Mammary epithelial cell (primary cell): ENCODE measurements at places on chromosomes 2 and 18.

DNA sequence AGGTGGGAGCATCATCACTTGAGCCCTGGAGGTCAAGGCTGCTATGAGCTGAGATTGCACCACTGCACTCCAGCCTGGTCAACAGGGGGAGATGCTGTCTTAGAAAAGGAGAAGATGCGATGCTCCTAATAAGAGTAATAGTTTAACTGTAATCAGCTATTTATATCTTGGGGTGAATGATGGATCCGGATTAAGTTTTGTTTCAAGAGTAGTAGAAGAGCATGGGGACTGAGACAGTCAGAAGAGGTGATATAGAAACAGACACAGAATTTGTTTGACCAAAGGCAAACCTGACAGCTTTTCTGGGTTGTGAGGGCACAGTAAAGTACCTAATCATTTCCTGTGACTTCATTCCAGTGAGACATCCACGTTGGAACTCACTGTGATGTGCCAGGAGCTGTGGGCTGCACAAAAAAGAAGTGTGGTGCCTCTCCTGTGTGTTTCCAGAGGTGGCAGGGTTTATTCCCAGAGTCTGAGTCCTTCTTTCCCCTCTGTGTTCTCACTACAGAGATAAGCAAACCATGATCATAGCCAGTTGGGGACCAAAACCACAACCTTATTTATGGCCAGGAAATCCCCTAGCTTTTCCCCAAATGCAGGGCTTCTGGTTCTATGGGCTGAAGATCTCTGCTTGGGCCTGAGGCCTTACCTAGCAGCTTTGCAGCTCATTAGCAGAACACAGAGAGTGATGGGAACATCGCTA lies 113.7 kb downstream of the XRCC5 start:
- DNase-seq: peak; percentile 41

DNA sequence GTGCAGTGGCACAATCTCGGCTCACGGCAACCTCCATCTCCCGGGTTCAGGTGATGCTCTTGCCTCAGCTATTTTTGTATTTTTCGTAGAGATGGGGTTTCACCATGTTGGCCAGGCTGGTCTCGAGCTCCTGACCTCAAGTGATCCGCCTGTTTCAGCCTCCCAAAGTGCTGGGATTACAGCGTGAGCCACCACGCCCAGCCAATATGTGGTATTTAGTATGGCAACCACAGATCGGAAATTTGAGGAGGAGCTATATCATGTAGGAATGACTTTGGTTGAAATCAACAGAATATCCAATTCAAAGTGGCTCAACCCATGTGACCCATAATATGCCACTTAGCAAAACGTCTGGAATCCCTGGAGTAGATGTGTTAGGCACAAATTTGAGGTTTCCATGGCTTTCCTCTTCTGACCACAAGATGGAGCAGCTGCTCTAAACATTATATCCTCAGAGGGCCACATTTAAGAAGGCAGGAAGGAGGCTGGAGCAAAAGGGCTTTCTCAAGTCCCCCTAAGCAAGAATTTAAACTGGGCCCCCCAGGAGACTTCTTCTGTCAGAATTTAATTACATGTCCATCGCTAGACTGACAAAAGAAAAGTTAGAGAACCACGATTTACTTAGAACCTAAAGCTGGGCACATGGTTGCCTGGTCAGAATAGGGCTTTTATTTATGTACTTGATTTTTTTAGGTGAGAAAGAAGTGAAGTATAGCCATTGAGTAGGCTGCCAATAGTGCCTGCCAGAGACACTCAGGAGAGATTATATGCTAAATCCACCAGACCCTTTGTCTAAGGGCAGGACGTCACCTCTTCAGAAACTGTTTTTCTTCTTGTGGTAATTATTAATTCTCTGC lies 49.6 kb upstream of the ITSN2 start:
- DNase-seq: peak; percentile 49

- no peak for DNase-seq
Observed at GRCh38 chr2:226142463-226142862, 657.2 kb downstream of the IRS1 start.

DNA sequence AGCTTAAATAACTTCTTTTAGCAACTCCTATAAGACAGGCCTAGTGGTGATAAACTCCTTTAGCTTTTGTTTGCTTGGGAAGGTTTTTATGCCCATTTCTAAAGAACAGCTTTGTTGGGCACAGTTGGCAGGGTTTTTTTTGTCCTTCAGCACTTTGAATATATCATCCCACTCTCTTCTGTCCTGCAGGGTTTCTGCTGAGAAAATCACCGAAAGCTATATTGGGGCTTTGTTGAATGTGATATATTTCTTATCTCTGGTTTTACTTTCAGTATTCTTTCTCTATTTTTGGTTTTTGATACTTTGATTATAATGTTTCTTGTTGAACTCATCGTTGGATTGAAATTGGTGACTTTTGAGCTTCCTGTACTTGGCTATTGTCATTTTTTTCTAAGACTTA lies 372.8 kb upstream of the ZC3H15 start:
- no peak for DNase-seq

GRCh38 chr18:46346213-46346612 lies 242.0 kb downstream of the HAUS1 start:
- DNase-seq: no peak

DNA sequence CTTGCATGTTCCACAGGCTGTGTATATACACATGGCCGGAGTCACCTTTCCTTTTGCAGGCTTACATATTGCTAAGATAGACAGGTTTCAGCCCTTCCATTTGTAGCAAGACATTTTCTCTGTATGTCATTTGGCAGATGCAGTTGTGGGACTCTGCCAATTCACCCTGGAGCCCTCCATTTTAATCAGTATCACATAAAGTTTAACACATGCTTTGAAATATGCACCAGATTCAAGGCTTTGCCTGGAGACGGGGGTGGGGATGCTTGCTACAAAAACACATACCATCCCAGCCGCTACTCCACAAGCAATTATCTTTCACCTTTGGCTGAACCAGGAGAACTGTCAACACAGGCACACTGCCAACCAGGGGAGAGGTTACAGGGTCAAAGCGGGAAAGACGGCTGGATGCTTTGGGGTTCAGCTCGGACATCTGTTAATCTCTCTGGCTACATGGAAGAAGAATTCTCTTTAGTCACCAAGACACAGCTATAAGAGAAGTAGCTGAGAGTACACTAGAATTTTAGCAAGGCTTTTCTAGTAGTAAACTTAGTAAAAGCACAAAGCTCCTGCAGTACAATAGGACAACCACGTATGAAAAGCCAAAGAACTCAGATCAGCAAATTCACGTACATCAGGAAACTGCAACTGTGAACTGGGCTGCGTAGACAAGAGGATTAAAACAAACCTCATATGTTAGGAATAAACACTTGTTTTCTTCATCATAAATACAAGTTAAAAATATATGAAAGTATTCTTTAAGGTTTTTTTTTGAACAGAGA lies 130.9 kb downstream of the EXOC6B start:
- no peak for DNase-seq

DNA sequence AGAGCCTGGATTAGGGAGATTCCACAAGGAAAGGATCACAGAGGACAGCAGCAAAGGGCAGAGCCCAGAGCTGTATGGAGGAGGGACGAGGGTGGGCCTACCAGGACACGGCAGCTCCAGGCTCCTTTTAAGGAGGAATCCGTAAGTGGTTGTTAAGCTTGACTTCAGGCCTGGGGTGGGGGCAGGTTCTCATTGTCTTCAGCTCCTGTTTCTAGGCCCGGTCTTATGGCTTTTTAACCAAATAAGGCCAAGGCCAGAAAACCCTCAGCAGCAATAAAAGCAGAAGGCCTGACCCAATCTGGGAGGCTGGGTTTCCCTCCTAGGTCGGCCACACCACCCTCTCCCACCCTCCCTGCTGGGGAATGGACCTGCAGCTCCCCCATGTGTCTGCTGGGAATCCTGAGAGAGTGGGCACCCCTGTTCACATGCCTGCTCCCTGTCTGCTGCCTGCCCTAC lies 111.2 kb downstream of the PLB1 start:
- DNase-seq: no peak

DNA sequence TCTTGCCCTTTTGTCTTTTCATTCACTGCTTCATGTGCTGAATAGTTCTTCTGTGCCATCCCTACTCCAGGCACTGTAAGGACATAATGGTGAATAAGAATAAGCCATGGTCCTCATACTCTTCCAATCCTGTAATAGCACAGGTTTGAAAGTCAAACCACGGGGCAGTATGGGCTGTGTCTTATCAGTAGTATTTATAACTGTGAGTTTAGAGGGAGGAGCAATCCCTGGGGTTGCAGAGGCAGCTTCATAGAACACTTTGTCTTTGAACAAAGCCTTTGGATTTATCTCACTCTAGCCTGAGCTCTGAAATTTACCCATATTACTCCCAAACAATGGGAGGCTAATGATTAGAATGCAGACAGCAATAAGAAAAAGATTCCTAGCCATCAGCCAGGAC lies 30.2 kb upstream of the ALK start:
- no peak for DNase-seq

- DNase-seq: no peak
Observed at GRCh38 chr2:200463452-200463851, 46.4 kb downstream of the KCTD18 start.

DNA sequence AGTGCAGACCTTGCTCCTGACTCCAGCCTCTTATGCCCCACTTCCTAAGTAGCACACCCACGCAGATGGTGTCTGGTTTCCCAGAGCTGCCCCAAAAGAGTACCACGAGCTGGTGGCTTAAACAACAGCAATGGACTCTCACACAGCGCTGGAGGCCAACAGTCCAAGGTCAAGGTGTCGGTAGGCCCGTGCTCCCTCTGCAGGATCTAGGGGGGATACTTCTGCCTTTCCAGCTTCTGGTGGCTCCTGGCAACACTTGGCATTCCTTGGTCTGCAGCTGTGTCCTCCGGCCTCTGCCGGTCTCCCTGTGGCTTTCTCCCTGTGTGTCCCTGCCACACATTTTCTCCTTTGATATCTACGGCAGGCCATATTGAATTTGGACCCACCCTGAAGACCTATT lies 99.0 kb downstream of the TSHZ1 start:
- DNase-seq: no peak

GRCh38 chr2:234401426-234401825 lies 95.5 kb downstream of the ARL4C start:
- DNase-seq: no peak

DNA sequence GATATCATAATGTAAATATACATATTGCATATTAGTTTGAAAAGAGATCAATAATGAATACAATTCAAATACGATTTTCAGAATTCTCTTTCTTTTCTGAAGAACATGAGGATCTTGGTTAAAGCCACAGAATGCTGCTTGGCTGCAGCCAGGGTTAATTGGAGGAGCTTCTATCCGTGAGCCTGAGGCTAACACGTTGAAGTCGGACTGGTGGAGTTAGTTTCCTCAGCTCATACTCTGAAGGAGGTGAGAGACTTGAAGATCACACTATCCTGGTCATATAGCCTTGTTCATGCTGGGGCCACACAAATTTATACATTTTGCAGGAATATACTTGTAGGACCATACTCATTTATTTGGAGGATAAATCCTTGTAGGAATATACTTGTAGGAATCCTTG lies 335.8 kb downstream of the TRIB2 start:
- DNase-seq: no peak

- DNase-seq: no peak
Observed at GRCh38 chr2:192471982-192472381, 277.2 kb upstream of the TMEFF2 start.

DNA sequence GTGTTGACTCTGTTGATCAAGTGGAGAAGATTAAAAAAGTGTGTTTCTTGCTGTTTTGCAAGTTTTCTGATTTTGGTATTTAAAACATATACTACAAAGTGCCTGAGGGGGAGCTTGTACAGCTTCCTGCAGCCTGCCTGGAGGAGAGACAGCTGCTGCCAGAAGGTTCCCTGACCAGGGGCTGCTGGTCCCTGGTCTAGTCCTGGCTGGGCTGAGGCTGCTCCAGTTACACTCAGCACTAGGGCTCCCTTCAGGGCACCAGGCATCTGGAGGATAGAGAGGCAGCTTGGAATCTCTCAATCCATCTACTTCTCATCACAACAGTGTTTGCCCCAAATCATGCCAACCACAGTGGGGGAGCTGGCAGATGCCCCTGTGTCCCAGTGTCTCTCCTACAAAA lies 4.8 kb downstream of the MC2R start:
- DNase-seq: no peak

- no peak for DNase-seq
Observed at GRCh38 chr2:239253264-239253663, 147.6 kb downstream of the HDAC4 start.
